ENCODE measurements at places on chromosomes 5 and 9. TPM values are rescaled to one million over a fixed set of nuclear protein-coding genes. Genes with fewer than 3 reads are reported as not detected.

DNA sequence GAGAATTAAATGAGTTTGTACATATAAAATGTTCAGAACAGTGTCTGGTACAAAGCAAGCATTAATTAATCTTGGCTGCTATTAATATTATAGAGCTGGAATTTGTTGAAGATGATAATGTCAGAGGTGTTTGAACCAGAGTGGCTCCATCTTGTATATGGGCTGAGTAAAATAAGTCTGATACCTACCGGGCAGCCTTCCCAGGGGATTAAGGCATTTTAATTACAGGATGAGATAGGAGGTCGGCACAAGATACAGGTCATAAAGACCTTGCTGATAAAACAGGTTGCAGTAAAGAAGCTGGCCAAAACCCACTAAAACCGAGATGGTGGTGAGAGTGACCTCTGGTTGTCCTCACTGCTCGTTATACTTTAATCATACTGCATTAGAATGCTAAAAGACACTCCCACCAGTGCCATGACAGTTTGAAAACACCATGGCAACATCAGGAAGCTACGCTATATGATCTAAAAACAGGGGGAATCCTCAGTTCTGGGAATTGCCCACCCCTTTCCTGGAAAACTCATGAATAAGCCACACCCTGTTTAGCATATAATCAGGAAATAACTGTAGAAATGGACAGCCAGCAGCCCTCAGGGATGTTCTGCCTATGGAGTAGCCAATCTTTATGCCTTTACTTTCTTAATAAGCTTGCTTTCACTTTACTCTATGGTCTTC lies 90.2 kb downstream of the PLK2 start:
- no peak for DNase-seq

GRCh38 chr9:114176624-114177291 lies 21.4 kb downstream of the COL27A1 start:
- DNase-seq: no peak

DNA sequence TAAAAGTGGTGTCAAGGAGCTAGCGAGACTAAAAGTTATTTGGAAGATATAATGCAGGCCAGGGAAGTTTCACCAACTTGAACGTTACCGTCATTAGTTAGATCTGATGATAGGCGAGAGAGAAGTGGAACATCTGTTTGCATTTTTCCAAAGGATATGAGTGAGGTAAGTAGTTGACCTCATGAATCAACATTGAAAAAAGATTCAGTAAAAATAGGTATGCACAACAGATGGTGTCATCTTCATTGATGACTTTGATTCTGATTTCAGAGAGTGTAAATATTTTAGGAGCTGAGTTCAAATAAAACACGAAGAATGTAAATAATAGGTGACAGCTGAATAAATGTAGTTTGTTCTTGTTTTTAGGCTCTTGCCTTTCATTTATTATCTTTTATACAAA lies 998.9 kb upstream of the CDH6 start:
- DNase-seq: no peak

- DNase-seq: no peak
Observed at GRCh38 chr5:10556893-10557746, 6.8 kb upstream of the ANKRD33B start.

DNA sequence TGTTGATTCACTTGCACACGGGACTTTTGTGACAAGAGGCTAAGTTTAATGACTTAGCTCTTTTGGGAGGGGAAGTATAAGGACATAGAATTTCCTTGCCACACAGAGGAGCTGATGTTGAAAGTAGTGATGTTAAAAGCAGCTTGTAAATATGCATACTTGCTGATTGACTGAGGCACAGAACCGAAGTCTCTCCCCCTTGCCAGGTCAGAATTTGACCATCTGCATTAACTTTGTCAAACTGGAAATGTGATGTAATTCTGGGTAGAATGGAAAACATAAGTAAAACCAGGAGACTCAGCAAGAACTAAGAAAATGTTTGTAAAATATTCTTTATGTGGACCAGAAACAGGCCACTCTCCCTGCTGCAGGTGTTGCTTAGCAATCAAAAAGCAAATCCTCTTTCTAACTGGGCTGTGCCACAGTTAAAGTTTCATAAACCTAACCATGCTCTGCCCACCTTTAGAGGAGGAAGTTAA lies 284.2 kb downstream of the NR3C1 start:
- no peak for DNase-seq

GRCh38 chr9:7300484-7300883 lies 499.1 kb downstream of the DMAC1 start:
- DNase-seq: no peak

DNA sequence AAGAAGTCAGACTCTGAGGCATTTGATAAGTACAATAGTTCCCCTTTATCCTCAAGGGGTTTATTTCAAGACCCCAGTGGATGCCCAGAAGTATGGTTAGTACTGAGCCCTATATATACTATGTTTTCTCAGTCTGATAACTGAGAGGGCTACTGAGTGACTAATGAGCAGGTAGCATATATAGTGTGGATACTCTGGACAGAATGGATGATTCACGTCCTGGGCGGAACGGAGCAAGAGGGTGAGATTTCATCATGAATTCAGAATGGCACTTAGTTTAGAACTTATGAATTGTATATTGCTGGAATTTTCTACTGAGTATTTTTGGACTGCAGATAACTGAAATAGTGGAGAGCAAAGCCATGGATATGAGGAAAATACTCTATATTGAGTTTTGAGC lies 457.6 kb downstream of the PLK2 start:
- no peak for DNase-seq

- DNase-seq: no peak
Observed at GRCh38 chr5:145991044-145991575, 54.7 kb downstream of the SH3RF2 start.

DNA sequence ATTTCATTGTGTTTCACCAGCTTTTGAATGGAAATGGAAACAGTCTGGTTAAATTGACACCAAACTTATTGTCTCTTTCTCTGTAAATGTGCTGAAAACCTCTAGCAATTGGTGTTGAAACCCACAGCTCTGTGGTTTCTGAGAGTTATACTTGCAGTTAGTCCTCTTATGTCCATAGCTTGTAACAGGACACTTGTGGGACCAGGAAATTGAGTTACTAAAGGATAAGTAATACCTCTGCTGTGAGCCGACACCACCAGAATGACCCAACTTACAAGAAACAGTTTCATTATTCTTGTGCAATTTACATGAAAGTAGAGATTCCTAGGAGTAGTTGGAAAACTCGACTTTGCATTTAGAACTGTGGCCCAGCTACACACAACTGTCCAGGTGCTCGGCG lies 191.5 kb downstream of the CFAP90 start:
- DNase-seq: no peak

GRCh38 chr5:137470111-137470920 lies 28.8 kb downstream of the SPOCK1 start:
- DNase-seq: peak; percentile 57

Gene ACTBL2
- not detected for total RNA-seq

Gene GNA14
- 5.5 TPM for total RNA-seq

Gene DPYSL3
- 55.7 TPM for total RNA-seq
